NCI-H1417 treated with DMSO at 0.1 percent for 48 hours (cell line): ENCODE measurements at places on chromosomes 1 and 21.

GRCh38 chr1:185804206-185804605 lies 70.0 kb downstream of the HMCN1 start:
- no peak for DNase-seq

GRCh38 chr1:3763351-3764125 lies 9.0 kb upstream of the SMIM1 start:
- DNase-seq: no peak

DNA sequence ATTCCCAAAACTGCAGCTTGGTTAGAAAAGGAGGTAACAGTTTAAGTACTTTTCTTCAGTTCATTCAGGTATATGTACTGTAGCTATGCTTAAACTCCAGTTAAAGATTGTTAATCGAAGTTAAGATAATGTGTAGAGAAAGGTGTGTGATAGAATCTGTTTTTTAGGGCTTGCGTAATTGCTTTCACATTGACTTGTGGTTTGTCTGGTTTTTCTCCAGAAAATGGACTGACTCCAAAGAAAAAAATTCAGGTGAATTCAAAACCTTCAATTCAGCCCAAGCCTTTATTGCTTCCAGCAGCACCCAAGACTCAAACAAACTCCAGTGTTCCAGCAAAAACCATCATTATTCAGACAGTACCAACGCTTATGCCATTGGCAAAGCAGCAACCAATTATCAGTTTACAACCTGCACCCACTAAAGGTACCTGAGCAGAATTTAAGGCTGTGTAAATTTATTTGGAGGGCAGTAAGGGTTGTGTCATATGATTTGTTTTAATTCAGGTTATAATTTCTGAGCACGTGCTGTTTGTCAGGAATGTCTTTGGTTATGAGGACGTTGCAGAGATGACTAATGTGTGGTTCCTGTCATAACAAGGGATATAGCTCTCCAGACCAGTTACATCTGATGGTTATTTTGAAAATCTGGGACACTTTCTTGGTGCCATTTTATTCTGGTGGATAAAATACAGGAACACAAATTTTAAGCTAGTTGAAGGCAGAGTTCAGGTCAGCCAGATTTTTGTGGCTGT lies 26.0 kb downstream of the ATF6 start:
- no peak for DNase-seq

DNA sequence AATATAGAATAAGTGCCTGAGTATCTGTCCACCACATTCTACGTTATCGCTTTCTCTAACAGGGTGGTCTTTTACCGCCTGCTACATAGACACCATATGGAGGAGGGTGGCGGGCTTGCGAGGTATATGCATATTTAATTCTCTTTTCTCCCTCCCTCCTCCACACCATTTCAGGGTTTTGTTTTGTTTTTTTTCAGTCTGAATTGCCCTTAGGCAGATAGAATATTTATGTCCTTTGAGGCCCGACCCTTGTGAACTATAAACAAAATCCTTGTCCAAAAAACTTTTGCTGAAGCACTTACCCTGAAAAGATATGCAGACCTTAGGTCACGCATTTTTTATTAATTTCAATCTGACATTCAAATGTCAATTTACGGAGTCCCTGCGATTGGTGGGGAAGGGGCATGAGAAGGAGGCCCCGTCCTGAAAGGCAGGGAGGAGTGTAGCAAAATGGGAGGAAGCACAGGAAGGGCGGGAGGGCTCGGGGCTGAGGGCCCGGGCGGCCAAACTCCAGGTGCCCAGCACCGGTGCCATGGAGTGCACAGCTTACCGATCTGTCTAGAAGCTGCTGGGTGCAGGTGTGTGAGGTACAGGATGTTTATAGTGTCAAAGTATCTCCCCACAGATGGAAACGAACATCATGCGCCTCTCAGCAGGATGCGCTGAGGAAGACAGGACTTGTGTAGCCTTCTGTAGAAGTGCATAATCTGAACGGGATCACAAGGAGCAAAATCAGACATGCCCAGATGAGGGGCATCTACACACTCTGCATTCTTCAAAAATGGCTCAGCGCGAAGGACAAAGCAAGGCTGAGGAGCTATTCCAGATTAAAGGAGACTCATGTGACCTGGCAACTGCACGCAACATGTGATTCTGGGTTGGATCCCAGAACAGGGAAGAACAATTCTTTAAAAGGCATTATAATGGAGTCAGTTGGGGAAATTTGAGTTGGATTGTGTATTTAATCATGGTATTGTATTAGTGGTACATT lies 68.8 kb upstream of the LYST start:
- no peak for DNase-seq

DNA sequence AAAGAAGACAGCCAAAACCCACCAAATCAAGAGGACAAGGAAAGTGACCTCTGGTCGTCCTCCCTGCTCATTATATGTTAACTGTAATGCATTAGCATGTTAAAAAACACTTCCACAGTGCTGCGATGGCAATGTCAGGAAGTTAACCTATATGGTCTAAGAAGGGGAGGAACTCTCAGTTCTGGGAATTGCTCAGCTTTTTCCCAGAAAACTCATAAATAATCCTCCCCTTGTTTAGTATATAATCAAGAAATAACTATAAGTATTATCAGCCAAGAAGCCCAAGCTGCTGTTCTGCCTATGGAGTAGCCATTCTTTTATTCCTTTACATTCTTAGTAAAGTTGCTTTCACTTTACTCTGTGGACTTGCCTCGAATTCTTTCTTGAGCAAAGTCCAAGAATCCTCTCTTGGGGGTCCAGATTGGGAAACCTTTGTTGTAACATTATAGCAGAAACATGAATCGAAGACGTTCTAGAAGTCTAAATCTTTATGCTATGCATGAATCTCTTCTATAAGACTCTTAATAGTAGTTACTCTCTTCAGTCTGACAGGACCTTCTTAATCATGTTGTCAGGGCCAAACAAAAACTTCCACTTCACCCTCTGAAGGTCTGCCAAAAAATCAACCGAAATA lies 110.0 kb upstream of the VANGL1 start:
- no peak for DNase-seq
